ENCODE measurements at places on chromosomes 2 and 18.

DNA sequence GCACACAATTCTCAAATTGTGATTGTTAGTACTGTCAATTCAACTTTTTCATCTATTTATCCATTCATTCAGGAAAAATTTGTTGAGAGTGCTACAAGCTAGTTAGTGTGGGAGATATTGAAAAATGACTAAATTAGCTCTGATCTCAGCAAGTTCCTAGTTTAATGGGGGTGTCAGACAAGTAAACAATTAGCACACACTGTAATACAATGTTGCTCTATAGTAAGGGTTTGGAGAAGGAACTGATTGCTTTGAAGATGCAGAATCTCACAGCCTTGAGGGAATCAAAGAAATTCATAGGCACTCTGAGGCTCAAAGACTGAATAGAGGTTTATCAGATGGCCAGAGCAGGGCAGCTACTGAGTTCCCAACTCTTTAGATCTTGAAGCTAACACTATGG is 6.8 kb upstream of the CCNYL1 start:
- DNase-seq: no peak

DNA sequence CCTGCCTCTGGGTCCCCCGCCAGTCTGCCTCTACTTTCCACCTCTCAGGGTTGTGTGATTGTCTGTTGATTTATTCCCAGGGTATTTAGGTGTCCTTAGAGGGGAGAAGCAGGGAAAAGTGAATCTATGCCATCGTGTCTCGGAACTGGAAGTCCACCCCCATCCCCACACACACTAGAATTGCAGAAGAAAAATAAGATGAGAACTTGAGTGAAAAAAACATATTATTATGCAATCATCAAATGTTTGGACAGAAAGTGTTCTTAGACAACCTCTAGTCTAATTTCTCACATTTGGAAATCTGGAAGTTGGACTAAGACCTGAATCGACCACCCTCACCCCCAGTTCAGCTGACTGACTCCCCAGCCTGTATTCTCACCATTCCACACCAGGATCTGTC is 14.1 kb upstream of the CASP8 start:
- DNase-seq: no peak

DNA sequence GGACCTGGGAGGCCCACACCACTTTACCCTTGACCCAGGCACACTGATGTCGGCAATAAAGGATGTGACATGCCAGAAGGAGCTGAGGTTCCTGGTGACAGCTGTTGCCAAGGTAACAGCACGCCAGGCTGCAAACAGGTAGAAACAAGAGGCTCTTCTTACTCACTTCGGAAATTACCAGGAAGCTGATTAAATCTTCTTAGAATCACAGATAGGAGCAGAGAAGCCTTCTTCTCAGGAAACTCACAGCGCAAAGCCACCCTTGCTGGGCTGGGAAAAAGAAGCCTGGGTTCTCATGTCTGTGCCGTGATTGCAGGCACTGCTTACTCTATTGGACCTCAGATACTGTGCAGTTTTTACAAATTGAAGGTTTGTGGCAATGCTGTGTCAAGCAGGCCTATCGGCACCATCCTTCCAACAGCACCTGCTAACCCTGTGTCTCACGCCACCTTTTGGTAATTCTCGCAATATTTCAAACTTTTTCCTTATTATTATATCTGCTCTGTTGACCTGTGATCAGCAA is 61.0 kb upstream of the TAF1B start:
- DNase-seq: no peak

DNA sequence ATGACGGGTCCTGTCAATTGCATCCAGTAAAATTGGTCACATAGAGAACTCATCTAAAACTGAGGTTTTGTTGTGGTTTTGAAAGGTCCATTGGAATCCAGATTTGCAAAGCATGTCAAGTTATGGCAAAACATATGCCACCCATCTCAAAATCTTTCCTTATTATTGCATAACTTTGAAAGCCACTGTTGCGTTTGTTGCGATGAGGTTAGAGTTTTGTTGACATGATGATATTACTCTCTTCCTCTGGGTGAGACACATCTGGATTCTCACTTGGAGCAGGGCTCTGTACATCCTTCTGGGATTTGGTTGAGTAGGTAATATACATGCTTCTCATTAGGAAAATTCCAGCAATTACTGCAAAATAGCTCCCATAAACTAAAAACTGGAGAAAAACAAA is 20.6 kb downstream of the SCYGR5 start:
- DNase-seq: no peak

DNA sequence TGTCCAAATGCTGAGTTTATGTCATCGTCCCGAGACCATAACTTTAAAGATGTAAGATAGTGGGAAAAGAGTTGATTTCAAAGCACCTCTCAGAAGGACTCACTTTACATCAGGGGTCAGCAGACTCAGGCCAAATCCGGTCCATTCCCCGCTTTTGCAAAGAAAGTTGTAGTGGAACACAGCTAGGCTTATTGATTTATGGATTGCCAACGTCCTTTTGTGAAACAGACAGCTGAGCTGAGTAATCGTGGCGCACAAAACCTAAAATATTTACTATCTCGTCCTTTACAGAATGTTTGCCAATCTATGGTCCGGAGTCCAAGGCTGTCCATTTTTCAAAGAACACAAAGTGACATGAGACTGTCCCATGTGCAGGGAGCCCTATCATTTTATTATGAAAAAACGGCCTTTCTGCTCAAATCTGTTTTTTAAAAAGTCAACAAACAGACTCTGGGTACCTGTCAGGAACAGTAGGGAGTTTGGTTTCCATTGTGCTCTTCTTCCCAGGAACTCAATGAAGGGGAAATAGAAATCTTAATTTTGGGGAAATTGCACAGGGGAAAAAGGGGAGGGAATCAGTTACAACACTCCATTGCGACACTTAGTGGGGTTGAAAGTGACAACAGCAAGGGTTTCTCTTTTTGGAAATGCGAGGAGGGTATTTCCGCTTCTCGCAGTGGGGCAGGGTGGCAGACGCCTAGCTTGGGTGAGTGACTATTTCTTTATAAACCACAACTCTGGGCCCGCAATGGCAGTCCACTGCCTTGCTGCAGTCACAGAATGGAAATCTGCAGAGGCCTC is at the start of gene IL1RN:
Gene IL1RN (plus strand): TSS at position 754 of the 801 bp plus-strand sequence. CDS start 27 bp downstream, at position 781.
- no peak for DNase-seq

DNA sequence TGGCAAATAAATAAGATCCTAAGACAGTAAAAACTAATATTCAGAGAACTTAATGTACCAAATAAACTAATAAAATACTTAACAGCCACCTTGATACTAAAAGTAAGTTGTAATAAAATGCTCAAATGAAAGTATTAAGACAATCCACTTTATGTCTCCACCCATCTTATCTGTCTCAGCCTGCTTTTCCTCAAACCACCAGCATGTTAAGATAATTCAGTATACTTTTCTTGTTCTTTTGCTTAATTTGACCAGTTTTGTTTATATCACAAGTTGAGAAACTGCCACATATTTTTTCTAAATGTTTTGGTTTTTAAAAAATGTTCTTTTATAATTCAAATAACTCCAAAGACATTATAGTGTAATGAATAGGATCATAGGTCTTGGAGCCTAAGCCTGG is 142.0 kb downstream of the MBD5 start:
- DNase-seq: no peak

DNA sequence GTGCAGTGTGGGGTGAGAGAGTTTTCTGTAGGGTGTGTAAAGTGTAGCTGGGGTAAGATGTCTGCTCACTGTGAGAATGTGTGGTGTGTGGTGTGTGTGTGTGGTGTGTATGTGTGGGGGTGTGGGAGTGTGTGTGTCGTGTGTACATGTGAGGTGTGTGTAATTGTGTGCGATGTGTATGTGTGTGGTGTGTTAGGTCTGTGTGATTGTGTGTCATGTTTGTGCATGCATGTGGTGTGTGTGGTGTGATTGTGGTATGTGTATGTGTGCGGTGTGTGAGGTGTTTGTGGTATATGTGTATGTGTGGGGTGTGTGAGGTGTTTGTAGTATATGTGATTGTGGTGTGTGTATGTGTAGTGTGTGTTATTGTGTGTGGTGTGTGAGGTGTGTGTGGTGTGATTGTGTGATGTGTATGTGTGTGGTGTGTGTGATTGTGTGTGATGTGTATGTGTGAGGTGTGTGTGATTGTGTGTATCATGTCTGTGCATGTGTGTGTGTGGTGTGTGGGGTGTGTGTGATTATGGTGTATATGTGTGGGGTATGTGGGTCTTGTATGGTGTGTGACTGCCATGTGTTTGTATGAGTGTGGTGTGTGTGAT is 241.7 kb upstream of the HDAC4 start:
- no peak for DNase-seq

DNA sequence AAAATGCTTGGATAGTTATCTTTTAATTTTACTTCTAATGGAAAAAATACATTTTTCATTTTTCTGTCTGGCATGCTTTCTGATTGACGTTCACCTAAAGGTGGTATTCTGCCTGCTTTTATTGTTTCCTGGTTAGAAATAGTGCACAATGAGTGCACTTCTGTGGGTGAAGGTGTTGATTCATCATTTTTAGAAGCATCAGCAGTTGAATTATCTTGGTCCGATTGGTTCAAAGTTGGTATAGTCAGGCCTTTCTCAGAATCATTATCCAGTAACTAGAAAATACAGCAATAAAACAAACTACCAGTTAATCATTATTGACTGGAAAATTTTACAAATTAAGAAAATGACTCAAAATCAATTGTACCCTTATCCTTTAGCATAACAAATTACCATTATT is 84.5 kb downstream of the STRADB start:
- DNase-seq: no peak

Measured in NCI-H510A (cell line).